ENCODE measurements at places on chromosomes 16 and 17.

GRCh38 chr17:1648173-1648962, 1.3 kb downstream of the RILP start:
- DNase-seq: no peak

- no peak for DNase-seq
These were observed 87.8 kb upstream of the CORO6 start for GRCh38 chr17:29710520-29710884.

DNA sequence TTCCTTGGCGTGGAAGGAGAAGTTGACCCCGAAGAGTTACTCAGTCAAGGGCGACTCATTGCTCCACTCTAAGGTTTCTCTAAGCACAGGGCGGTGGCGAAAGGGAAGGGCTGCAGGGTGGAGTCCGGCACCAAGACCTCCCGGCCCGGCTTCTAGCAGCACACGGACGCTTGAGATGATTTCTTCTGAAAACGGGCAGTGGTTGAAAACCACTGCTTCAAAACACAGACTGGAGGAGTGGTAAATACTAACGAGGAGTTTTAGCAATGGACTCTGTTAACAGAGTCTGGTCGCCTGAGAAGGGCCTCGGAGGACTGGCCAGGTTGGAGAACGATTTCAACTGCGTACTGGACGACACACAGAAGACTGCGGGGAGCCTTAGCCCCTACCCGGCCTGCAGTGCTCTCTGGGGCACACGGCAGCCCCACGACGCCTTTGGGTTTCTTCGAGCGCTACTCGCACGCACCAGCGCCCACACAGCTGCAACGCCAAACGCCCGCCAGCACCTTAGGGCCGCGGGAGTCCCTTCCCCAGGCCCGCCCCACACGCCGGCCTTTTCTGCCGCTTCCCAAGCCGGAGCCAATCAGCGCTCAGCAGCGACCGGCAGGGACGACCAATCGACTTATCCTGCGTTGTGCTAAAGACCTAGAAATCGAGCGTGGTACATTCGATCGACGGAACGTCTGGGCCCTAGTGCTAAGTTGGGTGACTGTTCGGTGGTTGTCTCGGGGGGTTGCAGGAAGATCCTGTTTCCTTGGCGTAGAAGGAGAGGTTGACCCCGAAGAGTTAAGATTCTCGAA, 14.4 kb upstream of the CA4 start:
- DNase-seq: peak; percentile 86

DNA sequence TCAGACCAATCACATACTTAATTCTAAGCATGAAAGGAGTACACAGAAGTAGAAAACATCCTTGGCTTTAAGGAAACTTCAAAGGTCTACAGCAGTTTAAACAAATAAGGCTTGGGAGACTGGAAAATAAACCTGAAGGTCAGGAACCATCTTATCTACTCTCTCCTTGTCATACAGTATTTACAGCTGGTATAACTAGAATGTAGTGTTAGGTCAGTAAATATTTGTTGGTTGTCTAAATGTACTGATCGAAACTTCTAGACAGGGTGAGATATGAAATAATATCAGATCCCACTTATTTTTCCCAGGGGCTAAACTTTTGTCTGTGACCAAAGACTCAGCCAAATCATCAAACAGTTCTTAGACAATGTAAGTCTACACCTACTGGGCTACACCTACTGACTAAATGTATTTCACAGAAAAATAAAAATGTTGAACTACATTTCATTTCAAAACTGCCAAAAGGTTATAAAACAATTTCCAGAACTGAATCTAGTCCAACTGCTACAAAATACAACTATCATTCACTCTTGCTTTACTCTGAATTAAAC, 27.1 kb upstream of the TMEM97 start:
- no peak for DNase-seq

- DNase-seq: no peak
These were observed 10.9 kb downstream of the RARA start for GRCh38 chr17:40319651-40320540.

DNA sequence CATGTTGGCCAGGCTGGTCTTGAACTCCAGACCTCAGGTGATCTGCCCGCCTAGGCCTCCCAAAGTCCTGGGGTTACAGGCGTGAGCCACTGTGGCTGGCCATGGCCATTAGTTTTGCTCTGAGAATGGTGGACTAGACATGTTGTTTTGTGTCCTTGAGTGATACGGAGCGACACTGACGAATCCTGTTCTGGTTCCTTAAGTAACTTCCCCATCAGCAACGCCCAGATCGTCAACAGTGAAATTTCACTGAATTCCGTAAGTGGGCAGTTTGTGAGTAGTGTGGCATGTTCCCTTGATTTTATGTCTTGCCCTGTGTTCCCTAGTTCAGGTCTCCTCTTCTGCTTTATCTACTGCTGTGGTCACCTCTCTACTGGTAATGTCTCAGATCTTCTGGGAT, 67.4 kb downstream of the SNX29 start:
- no peak for DNase-seq

DNA sequence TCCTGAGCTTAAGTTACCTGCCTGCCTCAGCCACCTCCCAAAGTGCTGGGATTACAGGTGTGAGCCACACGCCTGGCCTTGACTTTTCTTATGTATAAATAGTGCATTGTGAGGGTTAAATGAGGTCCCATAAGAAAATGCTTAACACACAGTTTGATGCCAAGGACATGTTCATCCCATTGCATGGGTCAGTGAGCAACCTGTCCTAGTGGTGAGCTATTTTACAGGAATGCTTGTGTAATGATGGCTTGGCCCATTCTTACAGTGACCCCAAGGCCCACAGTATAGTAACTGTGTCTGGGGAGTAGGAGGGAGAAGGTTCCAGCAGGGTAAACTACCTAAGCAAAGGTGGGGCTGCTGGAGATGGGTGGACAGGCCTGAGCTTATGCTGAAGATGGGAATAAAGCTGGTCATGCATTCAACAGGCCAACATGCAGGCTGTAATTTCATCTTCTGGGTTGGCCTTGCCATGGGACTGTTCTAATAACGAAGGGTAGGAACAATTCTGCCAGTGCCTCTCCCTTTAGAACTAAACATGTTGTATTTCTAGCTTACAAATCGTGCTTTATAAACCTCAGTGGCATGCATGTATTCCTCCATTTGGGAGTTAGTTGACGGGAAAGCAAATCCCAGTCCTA, 6.2 kb downstream of the ACSF2 start:
- no peak for DNase-seq

DNA sequence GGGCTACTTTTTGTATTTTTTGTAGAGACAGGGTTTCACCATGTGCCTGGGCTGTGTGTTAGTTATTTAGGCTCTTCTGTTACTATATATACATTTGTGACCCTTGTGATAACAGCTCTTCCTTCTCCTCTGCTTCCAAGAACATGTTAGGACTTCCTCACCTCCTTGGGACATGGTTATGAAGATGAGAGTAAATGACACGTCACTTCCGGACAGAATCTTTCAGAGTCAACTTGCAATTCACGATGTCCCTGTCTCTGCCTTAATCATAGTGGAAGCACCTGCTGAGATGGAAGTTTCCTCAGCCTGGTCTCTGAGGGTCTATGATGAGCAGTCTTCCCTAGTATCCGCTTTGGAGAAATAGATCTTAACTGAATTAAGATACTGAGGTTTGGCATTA, 42.9 kb downstream of the CCDC42 start:
- DNase-seq: no peak

All from fibroblast of skin of right quadriceps (primary cell).